ENCODE measurements at places on chromosomes 2 and 18.
A peak's percentile ranks its signal among the peaks of the same experiment; 100 is the strongest.

DNA sequence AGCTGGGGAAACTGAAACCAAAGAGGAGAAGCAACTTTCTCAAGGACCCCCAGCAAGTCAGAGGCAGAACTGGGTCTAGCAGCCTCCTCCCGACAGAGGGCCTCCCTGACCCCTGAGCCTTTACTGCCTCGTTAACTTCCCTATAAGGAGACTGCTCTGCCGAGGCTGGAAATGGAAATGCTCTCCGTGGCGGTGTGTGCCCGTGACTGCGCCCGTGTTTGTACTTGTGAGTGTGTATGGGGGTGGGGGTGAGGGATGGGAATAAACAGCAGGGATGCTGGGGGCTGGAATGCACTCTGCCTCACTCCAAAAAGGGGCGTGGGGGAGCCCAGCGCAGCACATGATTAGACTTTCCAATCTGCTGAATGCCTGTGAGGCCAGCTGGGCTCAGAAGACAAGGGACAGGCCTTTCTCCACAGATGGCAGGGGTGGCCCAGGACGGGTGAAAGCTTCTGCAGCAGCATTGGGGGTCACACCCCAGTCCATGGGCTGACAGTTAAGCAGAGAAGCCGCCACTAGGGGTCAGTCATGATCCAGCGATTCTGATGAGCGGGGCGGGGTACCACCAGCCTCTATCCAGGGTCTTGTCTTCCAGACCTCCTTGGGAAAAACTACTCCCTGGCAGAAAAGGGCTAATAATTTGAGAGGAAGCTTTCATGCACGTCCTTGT is 26.8 kb downstream of the MPHOSPH10 start:
- H3K4me3 ChIP-seq: no peak overlapping the region
- no peaks in the 10 kb centered on the region for H3K36me3 ChIP-seq
- no peak overlapping the region for H3K27ac ChIP-seq

GRCh38 chr18:8847900-8848299 is 142.5 kb downstream of the MTCL1 start:
- H3K36me3 ChIP-seq: no peaks in the 10 kb centered on the region
- no peak overlapping the region for H3K4me3 ChIP-seq
- H3K4me1 ChIP-seq: no peaks in the 10 kb centered on the region
- DNase-seq: no peak

DNA sequence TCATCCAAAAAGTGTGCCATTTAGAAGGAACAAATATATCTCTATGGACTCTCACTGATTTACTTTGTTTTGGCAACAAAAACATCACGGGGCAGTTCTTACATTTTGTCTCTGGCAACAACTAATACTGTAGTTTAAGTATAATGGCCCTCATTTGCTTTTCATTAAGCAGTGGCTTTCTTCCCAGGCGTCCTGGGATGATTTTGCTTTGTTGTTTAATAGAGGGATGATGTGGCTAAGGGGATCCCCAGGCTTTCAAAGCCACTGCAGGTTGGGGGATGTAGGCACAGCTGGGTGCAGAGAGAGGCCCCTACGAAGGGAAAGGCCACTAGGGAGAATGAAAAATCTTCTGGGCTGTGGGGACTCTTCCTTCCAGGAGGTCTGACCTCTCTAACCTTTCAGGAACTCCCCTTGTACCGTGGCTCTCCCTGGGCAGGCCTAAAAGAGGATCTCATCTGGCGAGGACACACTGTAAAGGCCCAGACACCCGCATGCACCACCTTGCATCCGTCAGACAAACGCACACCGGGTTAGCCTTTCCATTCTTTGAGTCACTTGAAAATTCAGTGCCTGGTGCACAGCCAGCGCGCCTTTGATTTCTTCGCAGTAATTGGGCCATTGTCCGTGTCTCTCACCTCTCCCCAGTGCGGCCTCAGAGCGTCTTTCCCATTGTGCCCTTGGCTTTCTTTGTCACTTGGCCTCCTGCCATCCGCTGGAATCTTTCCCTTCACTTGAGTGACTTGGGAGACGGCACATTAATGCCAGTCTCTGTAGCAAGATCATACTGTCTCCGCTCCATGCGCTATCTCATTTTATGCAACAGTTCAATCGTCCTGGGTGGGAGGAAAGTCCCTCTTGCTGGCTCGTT is 40.3 kb upstream of the AFF3 start:
- H3K27ac ChIP-seq: no peak overlapping the region
- no peaks in the 10 kb centered on the region for H3K4me1 ChIP-seq
- no peak for DNase-seq
- H3K4me3 ChIP-seq: no peak overlapping the region
- H3K27me3 ChIP-seq: no peaks in the 10 kb centered on the region

GRCh38 chr2:11695576-11695975 is 25.6 kb upstream of the NTSR2 start:
- no peak overlapping the region for H3K4me3 ChIP-seq
- peaks cover 42% of the 10 kb centered on the region for H3K4me1 ChIP-seq
- no peaks in the 10 kb centered on the region for H3K27me3 ChIP-seq
- no peak overlapping the region for H3K27ac ChIP-seq
- no peaks in the 10 kb centered on the region for H3K36me3 ChIP-seq

DNA sequence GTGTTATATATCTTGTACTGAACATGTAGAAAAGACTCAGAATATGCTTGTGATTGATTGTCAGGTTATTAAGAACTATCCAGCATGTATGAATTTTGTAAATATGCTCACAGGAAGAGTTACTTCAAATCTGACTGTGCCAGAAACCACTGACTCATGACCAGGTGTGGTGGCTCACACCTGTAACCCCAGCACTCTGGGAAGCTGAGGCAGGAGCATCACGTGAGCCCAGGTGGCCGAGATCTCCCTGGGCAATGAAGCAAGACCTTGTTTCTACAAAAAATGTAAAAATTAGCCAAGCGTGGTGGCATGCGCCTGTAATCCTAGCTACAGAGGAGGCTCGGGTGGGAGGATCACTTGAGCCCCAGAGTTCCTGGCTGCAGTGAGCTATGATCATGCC is 126.6 kb downstream of the COMMD1 start:
- H3K36me3 ChIP-seq: no peaks in the 10 kb centered on the region
- no peak for DNase-seq
- no peak overlapping the region for H3K4me3 ChIP-seq
- no peak overlapping the region for H3K27ac ChIP-seq
- no peaks in the 10 kb centered on the region for H3K4me1 ChIP-seq

DNA sequence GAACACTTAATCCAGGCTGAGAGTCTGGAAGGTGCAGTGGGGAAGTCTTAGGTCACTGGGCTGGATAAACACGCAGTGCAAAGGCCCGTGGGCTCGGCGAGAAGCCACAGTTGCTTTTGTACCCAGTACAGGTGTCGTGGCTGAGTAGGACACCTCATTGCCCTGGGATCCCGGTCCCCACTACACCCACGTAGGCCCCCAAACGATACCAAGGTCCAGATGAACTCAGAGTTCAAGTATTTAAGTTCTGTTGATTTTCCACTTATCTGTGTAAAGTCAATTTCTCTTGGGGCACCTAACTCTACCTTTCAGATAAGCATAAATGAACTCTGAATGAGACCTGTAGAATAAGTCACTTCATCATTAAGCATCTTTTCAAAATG is 302.0 kb downstream of the PIEZO2 start:
- H3K27ac ChIP-seq: no peak overlapping the region
- H3K4me1 ChIP-seq: no peaks in the 10 kb centered on the region
- no peaks in the 10 kb centered on the region for H3K27me3 ChIP-seq
- no peak for DNase-seq

GRCh38 chr18:8005870-8006569 is 438.9 kb downstream of the PTPRM start:
- H3K4me3 ChIP-seq: no peak overlapping the region
- no peak overlapping the region for H3K27ac ChIP-seq

DNA sequence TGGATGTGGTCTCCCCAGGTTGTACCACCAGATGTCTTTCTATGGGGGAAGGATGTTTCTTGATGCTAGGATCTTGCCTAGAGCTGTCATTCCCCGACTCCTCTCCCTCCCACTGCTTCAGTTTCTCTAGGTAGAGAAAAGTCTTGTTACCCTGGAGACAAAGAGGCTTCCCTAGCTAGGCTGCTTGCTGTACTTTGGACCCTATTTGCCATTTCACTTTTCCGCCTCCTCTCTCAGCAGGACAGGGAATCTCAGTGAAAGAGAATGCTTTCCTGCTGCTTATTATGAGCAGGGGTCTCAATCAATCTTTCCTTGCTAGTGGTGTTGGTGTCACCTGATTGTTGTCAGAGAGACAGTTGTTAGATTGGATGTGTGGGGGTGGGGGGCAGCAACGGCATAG is 818.8 kb upstream of the GYPC start:
- H3K4me1 ChIP-seq: no peaks in the 10 kb centered on the region
- no peak for DNase-seq
- H3K27me3 ChIP-seq: no peaks in the 10 kb centered on the region
- no peak overlapping the region for H3K27ac ChIP-seq

- no peaks in the 10 kb centered on the region for H3K36me3 ChIP-seq
- no peak overlapping the region for H3K4me3 ChIP-seq
- DNase-seq: no peak
- no peak overlapping the region for H3K27ac ChIP-seq
- no peaks in the 10 kb centered on the region for H3K27me3 ChIP-seq
Observed at GRCh38 chr2:222732489-222733178, 61.2 kb downstream of the MOGAT1 start.

- H3K27ac ChIP-seq: no peak overlapping the region
- H3K36me3 ChIP-seq: no peaks in the 10 kb centered on the region
Observed at GRCh38 chr2:213119061-213119809, 32.2 kb downstream of the IKZF2 start.

DNA sequence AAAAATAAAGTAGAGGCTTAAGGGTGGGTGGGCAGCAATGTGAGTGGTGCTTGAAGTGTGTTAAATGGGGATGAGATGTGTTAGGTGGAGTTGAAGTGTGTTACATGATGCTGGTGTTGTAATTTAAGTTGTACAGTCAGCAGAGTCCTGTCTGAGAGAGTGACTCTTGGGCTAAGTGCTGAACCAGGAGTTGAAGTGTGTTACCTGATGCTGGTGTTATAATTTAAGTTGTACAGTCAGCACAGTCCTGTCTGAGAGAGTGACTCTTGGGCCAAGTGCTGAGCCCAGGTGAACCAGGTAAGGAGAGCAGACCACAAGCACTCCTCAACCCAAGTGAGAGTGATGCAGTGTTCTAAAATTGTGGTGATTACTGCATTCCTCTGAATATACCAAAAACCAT is 40.6 kb downstream of the LCLAT1 start:
- no peak for DNase-seq
- H3K27ac ChIP-seq: no peak overlapping the region
- no peak overlapping the region for H3K4me3 ChIP-seq
- no peaks in the 10 kb centered on the region for H3K36me3 ChIP-seq
- no peaks in the 10 kb centered on the region for H3K4me1 ChIP-seq
- no peaks in the 10 kb centered on the region for H3K27me3 ChIP-seq

DNA sequence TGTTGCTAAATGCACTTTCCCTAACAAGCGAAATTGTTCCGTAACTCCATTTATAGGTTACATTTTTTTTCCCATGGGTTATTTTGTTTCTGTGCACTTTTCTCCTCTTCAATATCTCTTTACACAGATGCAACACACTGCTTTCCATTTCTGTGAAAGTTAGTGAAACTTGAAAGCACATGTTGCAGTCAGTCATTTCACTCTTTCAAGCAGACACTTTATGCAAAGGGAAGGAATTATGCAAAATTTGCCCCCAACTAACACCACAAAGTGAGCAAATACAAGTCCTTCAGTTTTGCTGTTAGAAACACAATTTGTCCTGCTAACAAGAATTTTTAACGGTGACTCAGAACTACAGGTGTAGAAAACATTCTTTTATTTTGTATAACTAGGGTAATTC is 124.8 kb downstream of the PTH2R start:
- no peaks in the 10 kb centered on the region for H3K36me3 ChIP-seq
- no peak for DNase-seq
- no peaks in the 10 kb centered on the region for H3K27me3 ChIP-seq

DNA sequence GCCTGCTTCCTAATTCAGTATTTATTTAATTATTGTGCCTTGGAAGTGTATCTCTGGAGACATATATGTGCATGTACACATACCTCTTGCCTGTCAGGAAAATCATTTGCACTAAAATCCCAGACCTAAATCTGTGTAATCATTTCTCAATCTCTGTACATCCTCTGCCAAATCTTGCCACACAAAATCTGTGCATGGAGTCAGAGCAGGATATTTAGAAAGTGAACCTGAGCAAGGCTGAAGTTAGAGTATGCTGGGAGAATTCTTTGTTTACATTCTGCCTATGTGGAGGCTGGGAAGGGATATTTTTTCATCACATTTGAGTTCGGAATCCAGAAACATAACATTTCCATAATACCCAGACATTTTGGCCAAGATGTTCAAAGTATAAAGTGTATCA is 9.3 kb downstream of the XRCC5 start:
- H3K36me3 ChIP-seq: peaks cover 90% of the 10 kb centered on the region
- no peak for DNase-seq
- H3K27ac ChIP-seq: no peak overlapping the region
- no peaks in the 10 kb centered on the region for H3K27me3 ChIP-seq
- H3K4me3 ChIP-seq: no peak overlapping the region
- H3K4me1 ChIP-seq: peaks cover 52% of the 10 kb centered on the region

- H3K27me3 ChIP-seq: no peaks in the 10 kb centered on the region
- no peak overlapping the region for H3K27ac ChIP-seq
- no peak for DNase-seq
- no peaks in the 10 kb centered on the region for H3K36me3 ChIP-seq
- H3K4me1 ChIP-seq: no peaks in the 10 kb centered on the region
- no peak overlapping the region for H3K4me3 ChIP-seq
Observed at GRCh38 chr18:41985914-41986313, 30.9 kb downstream of the PIK3C3 start.

- no peak overlapping the region for H3K4me3 ChIP-seq
- no peak overlapping the region for H3K27ac ChIP-seq
- DNase-seq: no peak
- peaks cover 17% of the 10 kb centered on the region for H3K4me1 ChIP-seq
- H3K36me3 ChIP-seq: no peaks in the 10 kb centered on the region
- H3K27me3 ChIP-seq: no peaks in the 10 kb centered on the region
Observed at GRCh38 chr2:173062801-173063200, 12.8 kb upstream of the MAP3K20 start.

DNA sequence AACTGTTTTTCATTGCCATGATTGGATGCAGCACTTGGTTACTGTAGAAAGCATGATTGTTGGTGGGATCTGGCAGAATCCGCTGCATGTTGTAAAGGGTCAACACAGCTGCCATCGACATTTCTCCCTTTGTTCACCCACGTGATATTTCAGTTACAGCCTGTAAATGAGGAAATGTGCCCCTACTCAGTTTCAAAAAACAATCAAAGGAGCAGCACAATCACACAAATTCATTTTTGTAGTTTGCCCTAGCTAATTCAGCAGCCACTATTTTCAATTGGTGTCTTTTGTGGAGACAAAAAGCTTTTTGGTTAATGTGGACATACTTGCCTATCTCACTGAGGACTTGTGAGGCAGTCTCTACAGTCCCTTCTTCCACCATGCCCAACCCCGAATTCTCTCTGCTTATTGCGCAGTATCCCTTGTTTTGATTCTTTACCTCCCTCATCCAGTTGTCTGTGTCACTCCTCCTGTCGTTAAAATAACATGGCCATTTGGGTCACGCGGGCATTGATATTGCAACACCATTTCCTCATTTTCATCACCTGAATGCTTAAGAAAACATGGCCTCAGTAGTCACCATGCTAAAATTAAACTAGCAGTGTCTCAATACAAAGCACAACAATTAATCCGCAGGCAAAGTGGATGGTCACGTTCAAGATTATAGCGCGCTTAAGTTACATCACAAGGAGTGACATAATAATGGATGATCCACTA is 6.4 kb upstream of the PROC start:
- peak overlapping the region; percentile 64 for H3K27ac ChIP-seq
- H3K27me3 ChIP-seq: no peaks in the 10 kb centered on the region
- no peak for DNase-seq
- peaks cover 36% of the 10 kb centered on the region for H3K4me1 ChIP-seq
- no peaks in the 10 kb centered on the region for H3K36me3 ChIP-seq
- H3K4me3 ChIP-seq: no peak overlapping the region
